ENCODE measurements at places on chromosomes 5 and 9.

GRCh38 chr5:143509758-143510221 lies 106.3 kb upstream of the NR3C1 start:
- DNase-seq, result no peak

- DNase-seq, result no peak
These were observed 58.6 kb downstream of the PCDHGC5 start for GRCh38 chr5:141547488-141547887.

GRCh38 chr5:157212307-157212706 lies 31.7 kb downstream of the ITK start:
- DNase-seq, result no peak

DNA sequence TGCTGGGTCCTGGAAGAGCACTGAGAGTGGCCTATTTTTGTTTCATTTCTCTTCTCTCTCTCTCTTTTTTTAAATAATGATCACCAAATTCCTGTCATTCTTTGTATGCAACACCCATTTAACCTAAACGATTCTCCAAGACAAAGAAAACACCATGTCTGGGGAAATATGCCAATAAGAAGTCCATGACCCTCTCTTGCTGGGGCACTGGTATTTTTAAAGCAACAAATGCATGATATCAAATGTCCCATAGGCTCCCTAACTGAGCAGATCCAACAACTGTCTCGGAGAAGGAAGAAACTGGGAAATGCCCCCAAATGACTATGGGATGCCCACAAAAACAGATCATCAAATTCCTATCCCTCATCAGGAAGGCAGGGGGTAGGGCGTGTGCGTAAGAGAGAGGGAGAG lies 567.4 kb downstream of the CCDC171 start:
- DNase-seq, result no peak

DNA sequence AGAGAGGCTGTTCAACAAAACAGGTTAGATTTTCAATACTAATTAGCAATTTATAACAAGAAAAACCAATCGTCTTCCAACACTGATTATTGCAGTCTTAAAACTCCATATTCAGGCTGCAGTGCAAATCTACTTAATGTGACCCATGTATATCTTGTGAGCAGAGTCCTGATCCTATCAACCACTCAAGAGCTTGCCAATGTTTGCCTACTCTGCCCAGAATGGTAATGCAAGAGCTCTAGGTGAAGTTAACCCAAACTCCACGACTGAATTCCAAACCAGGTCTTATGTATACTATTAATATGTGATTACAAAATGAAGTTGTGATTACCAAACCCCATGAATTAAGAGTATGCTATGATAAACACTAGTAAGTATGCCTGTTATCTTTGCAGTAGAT lies 17.1 kb downstream of the EFNA5 start:
- DNase-seq, result no peak

GRCh38 chr5:58925627-58926540 lies 343.0 kb downstream of the RAB3C start:
- DNase-seq, result no peak

- DNase-seq, result no peak
These were observed 687.8 kb downstream of the SLCO4C1 start for GRCh38 chr5:101608322-101608721.

- DNase-seq, result no peak
These were observed 41.5 kb downstream of the C5orf22 start for GRCh38 chr5:31573494-31574142.

- DNase-seq, result no peak
These were observed 64.0 kb downstream of the ZNF618 start for GRCh38 chr9:113940077-113940476.

DNA sequence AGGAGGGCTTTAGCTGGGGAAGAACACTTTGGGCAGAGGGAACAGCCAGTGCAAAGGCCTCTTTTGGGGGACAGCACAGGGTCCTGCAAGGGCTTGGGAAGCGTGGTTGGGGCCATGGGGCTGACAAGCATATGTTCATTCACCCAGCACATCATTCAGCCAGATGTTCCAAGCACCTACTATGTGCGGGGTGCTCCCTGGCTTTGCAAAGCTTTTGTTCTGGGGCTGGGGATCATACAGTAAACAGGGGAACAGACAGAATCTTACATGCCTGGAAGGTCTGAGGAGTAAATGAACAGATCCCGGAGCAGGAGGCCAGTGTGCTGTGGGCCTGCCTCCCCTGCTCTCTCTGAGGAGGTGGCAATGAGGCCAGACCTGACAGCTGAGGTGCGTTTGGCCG lies 16.7 kb downstream of the PSD2 start:
- DNase-seq, result no peak

DNA sequence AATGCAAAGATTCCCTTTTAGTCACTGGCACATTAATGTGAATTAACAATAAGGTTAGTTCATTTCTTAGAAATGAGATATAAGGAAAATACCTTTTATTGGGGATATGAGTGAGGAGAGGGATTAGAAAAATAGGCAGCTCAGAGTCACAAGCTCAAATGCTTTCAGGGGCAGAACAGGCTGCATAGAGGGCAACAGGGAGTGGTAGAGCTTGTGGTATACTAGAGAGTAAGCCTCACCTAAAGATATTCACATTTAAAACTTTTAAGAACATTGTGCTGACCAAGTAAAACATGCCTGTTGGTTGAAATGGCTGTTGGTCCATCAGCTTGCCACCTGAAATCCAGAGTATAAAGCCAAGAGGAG lies 34.7 kb downstream of the ZNF474 start:
- DNase-seq, result no peak

- DNase-seq, result no peak
These were observed 586.7 kb upstream of the TUSC1 start for GRCh38 chr9:26264709-26265601.

DNA sequence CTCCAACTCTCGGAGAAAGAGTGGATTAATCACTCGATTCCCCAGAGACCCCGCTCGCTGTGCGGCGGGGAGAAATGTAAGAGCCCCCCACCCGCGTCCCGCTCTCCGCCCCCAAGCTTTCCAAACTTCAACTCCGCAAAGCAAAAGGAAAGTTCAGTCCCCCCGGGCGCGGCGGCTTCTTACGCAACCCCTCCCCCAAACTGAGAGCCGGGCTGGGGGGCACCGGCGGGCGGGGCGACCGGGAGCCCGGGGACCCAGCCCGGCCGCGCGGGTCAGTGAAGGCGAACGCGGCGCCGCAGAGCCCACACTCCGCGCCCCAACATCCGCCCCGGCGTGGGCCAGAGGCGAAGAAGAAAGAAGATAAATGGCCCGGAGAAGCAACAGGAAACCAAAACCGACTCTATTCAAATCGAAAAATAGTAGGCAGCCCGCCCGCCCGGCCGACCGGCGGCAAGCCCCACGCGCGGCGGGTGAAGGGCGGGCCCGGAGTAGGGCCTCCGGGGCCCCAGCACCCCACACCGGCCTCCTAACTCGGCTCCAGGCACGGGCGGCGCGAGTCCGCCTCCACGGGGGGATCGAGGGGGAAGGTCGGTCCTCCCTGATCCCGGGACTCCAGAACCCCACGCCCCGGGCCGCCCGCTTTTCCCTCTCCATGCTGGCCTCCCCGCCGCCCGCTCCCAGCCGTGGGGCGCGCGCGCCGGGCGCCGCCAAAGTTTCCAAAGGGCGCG lies 720 bp downstream of the NOTCH1 start:
- DNase-seq, result no peak

DNA sequence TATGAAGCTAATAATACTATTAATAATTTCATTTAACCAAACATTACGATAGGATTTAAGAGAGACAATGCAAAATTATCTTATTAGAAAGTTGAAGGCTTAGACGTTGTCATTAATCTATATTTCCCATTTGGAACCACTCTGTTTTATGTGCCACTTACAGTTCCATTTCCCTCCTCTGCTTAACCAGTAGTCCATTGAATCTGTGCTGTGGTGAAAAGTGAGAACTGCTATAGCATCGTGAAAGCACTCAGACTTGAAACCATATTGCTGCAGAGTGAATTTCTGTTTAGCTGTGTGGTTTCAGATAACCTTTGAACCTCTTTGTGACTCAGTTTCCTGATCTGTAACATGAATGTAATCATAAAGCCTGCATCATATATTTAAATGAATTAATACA lies 2304.5 kb downstream of the MAT2B start:
- no peak for DNase-seq

DNA sequence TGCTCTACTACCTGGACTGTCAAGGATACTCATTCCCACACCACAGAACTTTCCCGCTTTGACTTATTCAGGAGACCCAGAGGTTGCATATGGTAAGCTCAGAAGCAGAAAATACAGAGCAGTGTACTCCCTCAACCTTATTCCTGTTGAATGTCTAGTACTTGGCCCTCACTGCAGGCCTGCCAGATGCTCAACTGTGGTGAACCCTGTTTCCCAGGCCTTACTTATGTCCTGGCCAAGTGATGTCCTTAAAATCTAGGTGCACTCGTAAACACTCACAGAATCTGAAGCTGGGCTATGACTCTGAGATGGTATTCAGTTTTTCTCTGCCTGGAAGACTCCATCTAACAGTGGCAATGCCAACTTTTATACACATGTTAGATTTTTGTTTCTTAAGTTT lies 21.0 kb downstream of the DIAPH1 start:
- no peak for DNase-seq

DNA sequence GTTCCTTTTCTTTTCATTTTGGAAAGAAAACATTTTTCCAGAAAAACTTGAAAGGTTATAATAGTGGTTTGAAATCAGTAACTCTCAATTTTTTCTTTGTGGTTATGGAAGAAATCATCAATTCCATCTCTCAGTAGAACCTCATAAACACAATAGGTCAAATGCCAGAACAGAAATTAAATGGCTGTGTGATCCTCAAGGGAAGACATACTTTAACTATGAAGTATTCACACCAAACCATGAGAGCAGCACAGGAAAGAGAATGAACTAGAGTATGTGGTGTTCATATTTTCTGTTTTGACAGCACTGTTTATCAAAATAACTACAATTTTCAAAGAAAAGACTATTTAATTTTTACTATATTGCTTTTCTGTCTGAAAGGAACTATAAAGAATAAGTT lies 29.7 kb upstream of the EFNA5 start:
- DNase-seq, result no peak

DNA sequence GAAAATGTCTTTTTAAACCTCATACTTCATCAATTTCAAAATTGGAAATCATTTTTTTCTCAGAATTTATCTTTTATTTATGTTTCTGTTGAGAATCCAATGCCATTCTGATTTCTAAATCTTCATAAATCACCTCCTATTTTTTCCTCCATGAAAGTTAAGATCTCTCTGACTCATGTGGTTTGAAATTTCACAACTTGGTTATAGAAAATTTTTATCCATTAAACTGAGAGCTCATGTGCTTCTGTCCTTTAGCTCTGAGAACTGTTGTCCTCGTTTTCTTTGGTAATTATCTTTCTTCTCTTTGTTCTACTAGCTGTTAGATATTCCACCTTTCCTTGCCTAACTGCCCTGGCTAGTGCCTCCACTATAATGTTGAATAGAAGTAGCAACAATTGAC lies 1.5 kb upstream of the RNF180 start:
- no peak for DNase-seq

GRCh38 chr9:138013836-138014562 lies 136.4 kb downstream of the CACNA1B start:
- DNase-seq, result no peak

DNA sequence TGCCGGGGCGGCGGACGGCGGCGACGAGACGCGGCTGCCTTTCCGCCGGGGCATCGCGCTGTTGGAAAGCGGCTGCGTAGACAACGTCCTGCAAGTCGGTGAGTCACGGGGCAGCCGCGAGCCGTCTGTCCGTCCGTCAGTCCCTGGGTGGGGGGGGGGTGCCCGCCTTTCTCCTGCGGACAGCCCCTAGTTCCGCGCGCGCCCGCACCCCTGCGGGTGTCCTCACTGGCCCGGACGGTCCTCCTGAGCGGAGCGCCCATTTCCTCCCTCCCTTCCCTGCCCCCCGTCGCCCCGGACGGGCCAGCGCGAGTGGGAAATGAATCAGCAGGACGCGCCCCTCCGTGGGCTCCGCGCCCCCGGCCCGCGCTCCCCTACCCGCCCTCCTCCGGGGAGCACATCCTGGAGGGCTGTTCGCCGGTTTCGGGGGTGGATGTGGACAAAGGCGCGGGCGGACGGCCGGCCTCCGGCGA lies 828 bp downstream of the ZSWIM6 start:
- no peak for DNase-seq

GRCh38 chr9:23659346-23660006 lies 166.6 kb downstream of the ELAVL2 start:
- no peak for DNase-seq

DNA sequence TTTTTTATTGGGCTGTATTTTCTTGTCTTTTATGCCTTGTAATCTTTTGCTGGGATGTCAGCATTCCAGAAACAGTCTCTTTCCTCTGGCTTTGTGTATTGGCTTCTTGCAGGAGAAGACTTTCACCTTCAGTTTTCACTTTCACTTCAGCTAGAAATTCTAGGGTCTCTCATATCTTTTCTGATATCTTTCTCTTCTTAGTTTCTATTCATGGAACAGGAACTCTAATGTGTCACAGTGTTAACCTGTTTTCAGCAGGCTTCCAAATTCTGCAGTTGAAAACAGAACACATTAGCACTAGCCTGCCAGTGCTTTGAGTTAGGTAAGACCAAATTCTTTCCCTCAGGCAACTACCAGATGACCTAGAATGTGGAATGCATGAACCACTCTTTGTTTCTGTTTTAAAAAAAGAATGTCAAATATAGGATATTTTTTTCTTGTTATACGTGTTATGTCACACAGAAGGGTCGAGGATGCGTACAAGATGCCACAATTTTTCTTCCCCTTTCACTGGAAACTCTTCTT lies 164.7 kb downstream of the TUSC1 start:
- no peak for DNase-seq

GRCh38 chr9:70639853-70640814 lies 225.7 kb upstream of the KLF9 start:
- no peak for DNase-seq

DNA sequence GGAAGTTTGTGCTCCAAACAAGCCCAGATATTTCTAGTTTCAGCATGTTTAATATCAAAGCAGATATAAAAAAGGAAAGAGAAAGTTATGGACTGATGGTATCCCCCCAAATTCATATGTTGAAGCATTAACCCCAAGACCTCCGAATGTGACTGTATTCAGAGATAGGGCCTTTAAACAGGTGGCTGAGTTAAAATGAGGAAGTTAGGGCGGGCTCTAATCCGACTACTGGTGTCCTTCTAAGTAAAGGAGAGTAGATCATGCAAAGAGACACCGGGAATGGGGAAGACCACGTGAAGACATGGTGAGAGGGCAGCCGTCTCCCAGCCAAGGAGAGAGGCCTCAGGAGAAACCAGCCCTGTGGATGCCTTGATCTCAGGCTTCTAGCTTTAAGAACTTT lies 324.1 kb upstream of the KIF2A start:
- no peak for DNase-seq

- DNase-seq, result no peak
These were observed 25.1 kb downstream of the ERAP2 start for GRCh38 chr5:96901384-96901783.
